ENCODE measurements at places on chromosomes 16 and 17.

GRCh38 chr16:72317446-72317845 lies 145.5 kb upstream of the PMFBP1 start:
- no peak for DNase-seq

- DNase-seq: no peak
These were observed 59.9 kb downstream of the BEAN1 start for GRCh38 chr16:66486773-66487579.

DNA sequence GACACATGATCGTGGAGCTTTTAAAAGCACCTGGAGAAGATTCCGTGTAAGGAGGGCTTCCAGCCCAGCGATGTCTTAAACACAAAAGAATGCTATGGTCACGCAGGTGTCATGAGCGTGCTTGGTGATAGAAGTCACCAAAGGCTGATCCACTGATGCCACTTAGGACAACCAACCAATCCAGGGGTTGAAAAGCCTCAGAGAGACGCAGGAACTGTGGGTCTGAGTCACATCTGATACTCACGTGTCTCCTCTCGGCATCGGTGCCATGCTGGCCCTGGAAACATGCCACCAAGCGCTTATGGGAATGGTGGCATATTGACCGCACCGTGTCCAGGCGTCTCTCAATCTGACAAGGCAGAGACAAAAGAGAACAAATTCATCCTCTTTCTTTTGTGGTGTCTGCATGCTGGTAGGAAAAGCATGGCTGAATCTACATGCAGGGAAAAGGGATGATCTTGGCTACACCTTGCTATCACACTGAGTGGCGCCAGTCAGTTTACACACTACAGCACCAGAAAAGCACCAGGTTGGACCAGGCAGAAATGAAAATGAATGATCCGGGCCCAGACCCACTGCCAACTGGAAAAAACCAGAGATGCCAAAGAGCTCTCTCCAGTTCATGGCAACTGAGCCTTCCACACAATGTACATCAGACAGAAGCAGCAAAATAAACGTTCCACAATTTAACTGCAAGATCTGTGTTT lies 38.0 kb downstream of the ARHGAP17 start:
- DNase-seq: no peak

DNA sequence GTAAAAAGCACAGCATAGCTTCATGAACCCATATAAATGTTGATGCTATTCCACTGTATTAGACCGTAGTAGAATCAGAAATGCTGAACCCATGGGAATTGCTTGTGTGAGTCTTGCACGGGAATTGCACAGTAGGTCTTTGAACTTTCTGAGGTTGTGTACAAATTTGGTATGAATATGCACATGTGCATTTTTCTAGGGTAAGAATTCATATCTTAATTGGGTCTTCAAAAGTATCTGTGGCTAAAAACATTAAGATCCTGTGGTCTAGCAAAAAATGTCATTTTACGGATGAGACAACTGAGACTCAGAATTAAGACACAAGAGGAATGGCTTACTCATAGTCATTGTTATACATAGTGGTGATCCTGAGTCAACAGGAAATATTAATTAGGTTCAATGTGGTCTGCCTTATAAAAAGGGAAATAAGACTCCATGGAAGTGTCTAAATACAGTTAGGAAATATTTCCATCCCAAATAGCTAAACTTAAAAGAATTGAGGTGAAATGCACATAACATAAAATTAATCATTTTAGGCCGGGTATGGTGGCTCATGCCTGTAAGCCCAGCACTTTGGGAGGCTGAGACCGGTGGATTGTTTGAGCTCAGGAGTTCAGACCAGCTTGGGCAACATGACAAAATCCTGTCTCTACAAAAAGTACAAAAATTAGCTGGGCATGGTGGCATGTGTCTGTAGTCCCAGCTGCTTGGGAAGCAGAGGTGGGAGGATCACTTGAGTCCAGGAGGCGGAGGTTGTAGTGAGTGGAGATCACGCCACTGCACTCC lies 22.8 kb downstream of the TAOK1 start:
- no peak for DNase-seq

GRCh38 chr17:73773702-73774101 lies 129.5 kb upstream of the SDK2 start:
- no peak for DNase-seq

DNA sequence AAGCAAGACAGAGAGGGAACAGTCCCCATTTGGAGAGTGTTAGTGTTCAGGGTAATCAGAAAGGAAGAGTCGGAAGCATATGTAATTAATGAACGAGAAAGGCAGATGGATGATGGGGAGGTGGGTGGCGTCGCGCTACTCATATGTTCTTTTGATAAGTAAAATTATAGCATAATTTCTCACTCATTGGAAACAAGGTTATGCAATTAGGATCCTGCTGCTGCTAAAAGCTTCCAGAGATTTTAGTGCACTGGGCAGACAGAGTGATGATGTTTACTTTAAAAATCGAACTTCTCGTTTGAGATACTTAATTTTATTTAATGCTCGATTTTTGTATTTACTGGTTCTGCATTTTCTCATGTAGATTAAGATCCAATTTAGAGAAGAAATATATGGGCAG lies 96.2 kb downstream of the PRKCA start:
- no peak for DNase-seq

GRCh38 chr17:68734187-68734900 lies 133.2 kb upstream of the FAM20A start:
- DNase-seq: no peak

- no peak for DNase-seq
These were observed 15.5 kb downstream of the HIC1 start for GRCh38 chr17:2070241-2071023.

DNA sequence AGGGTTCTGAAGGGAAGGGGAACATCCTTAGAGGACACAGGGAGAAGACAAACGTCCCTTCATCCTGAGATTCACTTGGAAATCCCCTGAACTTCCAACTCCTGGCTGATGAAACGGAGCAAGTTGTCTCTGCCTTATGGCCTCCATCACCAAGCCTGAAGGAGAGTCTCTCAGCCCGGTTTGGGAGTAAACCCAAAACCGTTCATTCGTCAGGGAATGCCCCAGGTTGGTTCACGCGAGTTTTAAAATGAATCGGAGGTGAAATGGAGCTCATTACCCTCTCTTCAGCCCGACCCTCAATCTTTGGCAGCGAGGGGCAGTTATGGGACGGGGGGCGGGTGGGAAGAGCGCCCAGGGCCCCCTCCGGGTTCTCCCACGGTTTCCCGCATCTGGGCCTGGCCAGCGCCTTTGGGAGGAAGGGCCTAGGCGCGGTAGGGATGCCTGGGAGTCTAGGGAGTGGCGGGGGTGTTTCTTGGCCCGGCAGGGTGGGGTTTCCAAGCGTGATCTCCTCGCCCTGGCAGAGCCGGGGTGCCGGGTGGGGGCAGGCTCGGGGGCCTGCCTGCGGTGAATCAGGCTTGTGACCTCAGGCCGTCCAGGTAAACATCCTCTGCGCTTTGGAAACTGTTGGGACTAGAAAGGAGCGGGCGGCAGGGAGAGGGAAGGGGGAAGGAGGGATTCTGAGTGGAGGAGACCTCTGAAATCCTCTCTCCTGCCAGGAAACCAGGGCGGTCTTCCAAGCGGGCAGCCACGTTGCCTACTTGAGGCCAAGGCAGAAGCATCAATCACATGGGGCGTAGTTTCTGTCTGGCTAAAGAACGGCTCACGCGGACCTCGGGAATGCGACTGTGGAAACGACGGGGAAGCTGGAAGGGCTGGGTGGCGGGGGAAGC lies 24.1 kb upstream of the HOXB13 start:
- no peak for DNase-seq

DNA sequence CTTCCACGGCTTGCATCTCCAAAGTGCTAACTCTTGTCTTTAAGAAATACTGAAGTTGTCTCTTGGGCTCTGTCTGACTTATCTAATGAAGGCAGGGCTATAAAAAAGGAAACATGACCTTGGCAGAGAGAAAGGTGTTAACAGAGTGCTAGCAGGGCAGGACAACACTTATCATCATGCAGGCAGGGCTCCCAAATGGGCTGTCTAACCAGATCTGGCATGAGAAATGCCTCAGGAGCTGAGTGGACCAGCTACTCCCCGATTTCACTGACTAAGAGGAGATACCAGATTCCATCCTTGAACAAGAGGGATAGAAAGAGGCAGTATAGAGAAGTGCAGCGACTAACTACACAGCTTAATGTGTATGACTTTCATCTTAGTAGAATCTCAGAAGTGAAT lies 32.6 kb downstream of the PMP22 start:
- DNase-seq: no peak

- DNase-seq: peak; percentile 13
These were observed 55.9 kb upstream of the PLCG2 start for GRCh38 chr16:81723098-81723723.

DNA sequence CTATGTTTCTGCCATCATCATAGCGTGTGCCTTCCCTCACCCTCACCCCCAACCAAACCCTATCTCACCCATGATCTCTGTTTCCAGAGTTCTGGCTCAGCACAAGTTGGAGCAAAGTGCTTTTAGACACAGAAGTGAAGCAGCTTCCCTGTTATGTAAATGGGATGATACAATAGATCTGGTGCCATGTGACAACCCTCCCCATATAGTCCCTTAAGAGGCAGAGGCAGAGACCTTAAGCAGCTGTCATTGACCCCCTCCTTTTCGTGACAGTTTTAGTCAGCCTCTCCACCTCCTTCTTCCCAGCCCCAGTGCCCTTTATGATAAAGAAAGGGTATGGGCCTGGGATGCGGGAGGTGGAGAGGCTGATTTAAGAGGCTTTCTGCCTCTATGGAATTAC lies 40.3 kb upstream of the MED13 start:
- DNase-seq: no peak

GRCh38 chr16:47687694-47688093 lies 226.6 kb downstream of the PHKB start:
- DNase-seq: no peak

DNA sequence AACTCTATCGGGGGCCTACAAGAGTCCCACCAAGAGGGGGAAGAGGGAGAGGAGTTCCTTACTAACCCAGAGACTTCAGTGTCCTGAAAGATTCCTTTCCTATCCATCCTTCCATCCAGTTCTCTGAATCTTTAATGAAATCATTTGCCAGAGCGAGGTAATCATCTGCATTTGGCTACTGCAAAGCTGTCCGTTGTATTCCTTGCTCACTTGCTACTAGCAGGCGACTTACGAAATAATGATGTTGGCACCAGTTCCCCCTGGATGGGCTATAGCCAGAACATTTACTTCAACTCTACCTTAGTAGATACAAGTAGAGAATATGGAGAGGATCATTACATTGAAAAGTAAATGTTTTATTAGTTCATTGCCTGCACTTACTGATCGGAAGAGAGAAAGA lies 70.0 kb downstream of the CDK12 start:
- DNase-seq: no peak

DNA sequence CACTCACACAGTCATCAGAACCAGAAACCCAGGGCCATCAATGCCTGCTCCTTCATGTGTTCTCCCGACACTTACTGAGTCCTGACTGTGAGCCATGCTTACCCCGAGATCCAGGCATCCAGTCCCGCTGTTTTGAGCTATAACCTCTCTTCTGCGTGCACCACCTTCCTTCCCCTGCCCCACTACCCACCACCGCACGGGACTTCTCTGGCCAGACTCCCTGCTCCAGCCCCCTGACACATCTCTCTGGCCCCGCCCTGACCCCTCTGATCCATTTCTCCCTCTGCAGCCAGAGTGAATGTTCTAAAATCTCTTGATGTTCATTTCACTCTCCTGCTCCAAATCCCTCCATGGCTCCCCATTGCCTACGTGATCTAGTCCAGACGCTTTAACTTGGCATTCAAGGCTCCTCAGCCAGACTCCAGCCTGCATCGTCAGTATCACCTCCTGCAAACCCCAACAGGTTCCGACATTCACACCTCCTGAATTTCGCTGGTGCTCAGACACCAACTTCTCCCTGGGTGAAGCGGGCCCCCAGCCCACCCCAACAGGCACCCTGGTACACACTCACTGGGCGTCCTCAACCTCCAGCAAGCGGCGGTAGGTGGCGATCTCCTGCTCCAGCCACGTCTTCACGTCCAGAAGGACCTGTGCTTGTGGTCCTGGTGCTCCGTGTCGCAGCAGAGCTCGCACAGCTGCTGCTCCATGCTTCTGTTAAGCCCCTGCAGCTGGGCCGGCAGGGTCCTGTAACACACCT lies 3.1 kb upstream of the KRT17 start:
- DNase-seq: no peak

- DNase-seq: no peak
These were observed 1.5 kb upstream of the ARHGDIG start for GRCh38 chr16:278863-279366.

- no peak for DNase-seq
These were observed 11.8 kb upstream of the TBKBP1 start for GRCh38 chr17:47682138-47682537.

DNA sequence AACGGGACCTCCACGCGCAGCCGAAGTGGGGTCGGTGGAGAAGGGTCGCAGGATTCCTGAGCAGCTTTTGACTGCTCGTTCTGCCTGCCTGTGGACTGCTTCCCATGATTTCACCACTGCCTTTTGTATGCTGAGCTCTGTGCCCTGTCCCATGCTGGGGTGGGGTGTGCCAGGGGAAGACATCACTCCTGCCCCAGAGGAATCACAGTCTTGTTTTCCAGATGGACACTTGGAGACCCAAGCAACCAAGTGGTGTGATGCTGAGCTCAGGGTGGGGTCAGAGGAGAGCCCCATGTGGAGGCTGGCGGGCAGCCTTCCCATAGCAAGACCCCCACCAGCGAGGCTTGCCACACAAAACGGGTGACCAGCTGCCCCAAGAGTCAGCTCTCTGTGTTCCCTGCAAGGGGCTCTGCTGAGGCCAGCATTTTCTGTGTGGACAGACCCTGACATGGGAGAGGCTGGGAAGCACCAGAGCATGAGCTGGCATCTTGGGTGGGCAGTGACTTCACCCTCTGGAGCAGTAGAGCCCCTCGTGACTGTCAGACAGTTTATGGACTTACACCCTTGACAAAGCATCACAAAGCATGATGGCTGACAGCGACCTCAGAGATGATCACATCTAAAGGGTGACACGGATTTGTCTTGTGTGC lies 111.9 kb downstream of the GNAO1 start:
- DNase-seq: no peak

GRCh38 chr17:4766201-4766600 lies 5.5 kb upstream of the TM4SF5 start:
- DNase-seq: no peak

GRCh38 chr17:66383333-66383732 lies 80.9 kb downstream of the PRKCA start:
- DNase-seq: no peak

- DNase-seq: no peak
These were observed 937.8 kb downstream of the KCNJ2 start for GRCh38 chr17:71107136-71107535.

GRCh38 chr17:63498626-63499195 lies 21.9 kb downstream of the ACE start:
- no peak for DNase-seq
